ENCODE measurements at places on chromosomes 3 and 15.

DNA sequence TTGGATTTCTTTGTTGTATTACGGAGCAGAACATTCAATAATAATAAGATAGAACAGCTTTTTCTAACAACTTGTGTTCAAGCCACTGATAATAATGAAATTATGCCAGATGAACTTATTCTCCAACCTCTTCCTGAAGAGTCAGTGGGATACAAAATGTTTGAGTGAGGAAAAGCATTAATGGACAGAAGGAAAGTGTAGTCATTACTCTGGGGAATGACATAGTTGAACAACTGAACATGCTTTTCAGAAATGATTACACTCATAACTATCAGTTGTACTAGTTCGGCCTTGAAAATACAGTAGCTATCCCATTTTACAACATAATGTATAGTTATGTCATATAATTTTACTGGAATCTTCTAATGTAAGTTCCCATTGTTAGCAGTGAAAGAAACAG lies 55.9 kb downstream of the ALCAM start:
- no peak for DNase-seq

GRCh38 chr3:195023989-195024388 lies 247.0 kb downstream of the XXYLT1 start:
- no peak for DNase-seq

DNA sequence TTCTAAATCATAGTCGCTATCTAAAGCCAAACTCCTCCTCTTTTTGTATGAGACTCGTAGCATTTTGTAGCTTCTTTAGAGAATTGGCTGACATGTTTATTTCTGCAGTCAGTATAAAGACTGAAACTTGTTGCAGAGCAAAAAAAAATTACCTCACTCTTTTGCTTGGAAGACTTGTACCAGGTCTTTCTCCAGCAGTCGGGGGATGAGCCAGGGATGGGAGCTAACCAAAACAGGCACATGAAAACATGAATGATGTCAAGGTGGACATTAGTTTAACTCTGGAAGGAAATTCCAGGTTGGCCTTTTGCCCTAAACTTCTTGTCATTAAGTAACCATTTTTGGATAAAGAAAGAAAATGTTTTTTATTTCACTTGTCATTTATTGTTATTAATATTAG lies 47.0 kb upstream of the SCAANT1 start:
- no peak for DNase-seq

DNA sequence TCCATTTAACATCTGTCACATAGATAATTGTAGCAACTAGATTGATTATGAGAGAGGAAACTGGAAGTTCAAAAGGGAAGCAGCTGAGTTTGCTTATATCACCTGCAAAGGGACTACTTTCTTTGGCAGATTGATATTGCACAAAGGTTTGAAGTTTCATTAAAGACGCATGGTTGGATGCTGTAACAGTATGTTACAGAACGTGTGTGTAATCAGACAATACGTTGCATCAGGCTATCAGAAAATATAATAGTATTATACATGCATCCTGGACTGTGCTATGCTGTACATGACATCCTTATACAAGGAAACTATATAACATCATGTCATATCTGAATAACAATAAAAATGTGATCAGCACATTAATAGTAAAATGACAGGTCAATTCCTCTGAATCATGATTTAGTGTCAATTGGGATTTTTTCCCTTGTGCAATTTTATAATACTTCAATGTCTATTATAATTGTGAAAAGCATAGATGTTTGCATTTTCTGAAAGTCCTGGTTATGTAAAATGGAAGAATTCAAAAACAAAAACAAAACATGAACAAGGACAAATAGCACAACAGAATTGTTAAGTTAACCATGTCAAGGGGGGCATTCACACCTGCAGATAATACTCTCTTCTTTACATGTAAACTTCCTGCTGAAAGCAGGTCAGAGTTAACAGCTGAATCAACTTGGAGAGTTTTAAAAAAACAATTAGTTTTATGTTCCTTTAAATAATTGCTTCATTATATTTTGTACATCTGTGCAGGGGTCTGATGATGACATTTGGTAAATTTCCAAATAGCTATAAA lies 283.2 kb upstream of the KCNH8 start:
- DNase-seq, result no peak

- DNase-seq, result no peak
Measured at GRCh38 chr3:102378216-102378615, 56.6 kb upstream of the ZPLD1 start.

DNA sequence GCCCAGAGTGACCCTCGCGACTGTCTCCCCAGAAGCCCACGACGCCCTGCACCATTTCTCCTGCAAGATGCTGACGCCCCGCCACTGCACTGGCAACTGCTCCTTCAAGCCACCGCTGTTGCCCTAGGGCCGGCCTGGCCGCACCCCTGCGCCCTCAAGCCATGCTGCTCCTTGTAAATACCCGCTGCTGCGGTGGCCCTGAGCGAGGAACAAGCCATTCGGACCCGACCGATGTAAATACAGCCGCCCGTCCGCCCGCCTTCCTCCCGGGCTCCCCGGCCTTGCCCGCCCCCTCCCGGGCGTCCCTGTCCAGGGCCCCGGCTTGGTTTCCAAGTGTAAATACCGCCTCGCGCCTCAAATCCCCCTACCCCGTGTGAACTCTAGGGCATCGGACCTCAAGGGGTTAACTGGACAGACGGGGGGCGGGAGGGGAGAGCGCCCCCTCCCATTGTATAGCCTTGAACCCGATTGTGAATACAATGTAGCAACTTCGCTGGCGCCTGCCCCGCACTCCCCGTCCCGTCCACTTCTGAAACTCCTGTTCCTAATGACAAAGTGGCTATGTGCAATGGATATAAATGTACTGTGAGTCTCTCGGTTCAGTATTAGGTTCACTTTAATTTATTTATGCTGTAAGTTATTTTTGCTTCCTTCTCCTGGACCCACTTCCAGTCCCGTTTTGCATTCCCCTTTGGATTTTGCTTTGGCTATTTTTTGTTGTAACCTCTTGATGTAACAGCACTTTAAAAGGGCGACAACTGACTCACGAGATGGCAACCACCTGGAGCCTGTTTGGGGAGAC lies 5.9 kb downstream of the RNU6-1 start:
- DNase-seq, result no peak

- no peak for DNase-seq
Measured at GRCh38 chr15:36356466-36356865, 223.0 kb upstream of the CDIN1 start.

DNA sequence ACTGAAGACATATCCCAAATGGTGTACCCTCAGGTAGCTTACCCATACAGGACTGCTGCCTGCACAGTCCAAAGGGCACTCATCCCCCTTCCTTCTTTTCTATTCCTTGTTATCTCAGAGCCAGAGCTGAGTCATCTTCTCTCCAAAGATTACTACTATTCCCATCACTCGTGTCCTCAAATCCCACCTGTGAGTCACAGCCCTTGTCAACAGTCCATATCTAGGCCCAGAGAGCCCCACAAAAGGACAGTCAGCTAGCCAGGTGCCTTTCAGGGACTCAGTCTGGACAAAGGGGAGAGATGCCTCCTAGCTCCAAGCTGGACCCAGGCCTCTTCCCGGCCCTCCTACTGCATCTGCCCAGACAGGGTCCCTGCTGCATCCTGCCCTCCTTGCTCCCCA lies 11.0 kb downstream of the PARP16 start:
- no peak for DNase-seq

DNA sequence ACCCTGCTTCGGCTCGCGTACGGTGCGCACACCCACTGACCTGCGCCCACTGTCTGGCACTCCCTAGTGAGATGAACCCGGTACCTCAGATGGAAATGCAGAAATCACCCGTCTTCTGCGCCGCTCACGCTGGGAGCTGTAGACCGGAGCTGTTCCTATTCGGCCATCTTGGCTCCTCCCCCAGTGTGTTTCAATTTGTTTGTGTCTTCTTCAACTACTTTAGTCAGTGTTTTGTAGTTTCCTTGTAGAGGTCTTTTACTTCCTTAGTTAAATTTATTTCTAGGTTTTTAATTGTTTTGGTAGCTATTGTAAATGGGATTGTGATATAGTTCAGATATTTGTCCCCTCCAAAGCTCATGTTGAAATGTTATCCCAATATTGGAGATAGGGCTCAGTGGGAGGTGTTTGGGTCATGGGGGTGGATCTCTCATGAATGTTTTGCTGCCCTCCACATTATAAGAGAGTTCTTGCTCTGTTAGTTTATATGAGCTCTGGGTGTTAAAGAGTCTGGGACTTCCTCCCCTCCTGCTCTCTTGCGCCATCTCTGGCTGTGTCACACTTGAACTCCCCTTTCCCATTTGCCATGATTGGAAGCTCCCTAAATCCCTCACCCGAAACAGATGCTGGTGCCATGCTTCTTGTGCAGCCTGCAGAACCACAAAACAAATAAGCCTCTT lies 304.4 kb downstream of the DOCK3 start:
- no peak for DNase-seq

- DNase-seq, result peak; percentile 56
Measured at GRCh38 chr3:71064291-71064955, 519.1 kb downstream of the FOXP1 start.

DNA sequence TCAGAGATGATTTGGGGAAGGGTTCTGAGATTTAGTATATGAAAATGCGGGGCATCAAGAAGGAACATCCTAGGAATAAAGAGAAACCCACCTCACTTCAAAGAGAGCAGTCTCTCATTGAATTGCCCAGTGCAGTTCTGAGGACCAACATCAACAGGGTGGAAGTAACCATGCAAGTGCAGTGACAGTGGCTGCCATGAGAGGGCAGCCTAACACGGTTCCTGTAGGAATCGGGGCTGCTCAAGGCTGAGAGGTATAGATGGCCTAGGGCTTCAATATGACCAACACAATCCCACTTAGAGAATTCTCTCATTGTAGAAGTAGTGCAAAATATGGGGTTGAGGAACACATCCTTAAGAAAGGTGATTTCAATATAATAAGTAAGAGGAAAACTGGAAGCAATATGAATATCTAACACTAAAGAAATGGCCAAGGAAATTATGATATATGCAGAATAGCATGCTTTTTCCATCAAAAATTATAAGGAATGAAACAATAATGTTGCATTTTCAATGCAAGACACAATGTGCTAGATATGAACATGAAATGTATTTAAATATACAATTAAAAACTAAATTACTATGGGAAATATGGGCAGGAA lies 51.1 kb upstream of the ARRDC4 start:
- DNase-seq, result no peak

- DNase-seq, result no peak
Measured at GRCh38 chr3:197804511-197804910, 13.5 kb downstream of the LRCH3 start.

DNA sequence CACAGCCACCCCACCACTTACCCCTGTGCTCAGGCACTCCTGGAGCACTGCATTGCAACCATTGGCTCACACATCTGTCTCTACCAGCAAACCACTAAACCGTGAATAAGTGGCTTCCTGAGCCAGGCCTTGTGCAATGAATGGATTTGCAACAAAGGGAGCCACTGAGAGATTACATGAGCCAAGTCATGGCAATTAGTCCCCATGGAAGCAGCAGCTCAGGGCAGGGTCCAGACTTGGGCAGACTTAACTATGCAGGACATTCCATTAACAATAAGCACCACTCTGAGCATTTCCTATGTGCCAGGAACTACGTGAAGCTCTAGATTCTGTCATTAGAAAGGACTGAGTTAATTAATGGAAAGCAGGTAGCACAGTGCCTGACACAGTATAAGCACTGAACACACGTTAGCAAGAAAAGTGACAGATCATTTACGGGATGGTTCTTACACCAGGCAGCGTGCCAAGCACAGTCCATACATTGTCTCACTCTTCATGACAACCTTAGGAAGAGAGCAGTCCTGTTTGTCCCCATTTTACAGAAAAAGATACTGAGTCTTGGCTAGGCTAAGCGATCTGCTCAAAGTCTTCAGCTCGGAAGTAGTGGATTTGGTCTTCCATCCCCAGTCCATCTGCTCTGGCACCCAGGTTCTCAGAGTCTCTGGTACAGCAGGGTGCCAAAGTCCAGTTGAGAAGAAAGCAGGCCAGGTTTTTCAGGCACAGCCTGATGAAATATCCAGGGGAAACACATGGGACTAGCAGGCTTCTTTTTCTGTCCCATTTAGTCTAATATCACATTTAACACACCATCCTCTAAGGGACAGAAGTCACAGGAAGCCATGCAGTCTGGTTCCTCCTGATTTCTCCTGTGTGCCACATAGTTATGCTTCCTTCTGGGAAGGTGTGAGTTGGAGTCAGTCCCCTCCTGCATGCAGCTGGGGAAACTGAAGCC lies 44.1 kb downstream of the LIPC start:
- DNase-seq, result no peak

DNA sequence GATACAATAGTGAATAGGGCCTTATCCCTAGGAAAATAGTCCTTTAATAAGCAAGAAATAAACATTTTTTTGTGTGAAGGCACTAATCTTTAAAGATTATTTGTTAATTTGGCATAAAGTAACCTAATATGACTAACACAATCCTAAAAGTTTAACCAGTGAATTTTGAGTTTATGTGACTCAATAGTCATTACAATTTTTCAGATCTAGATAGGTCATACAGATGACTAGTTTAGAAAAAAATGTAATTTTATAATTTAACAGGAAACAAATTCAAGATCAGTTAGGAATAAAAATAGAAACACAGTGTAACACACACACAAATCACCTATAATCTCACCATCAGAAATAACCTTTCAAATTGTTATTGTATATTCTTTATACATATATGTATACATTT lies 620.7 kb upstream of the ALCAM start:
- DNase-seq, result no peak

GRCh38 chr3:100105501-100105900 lies 8.8 kb downstream of the FILIP1L start:
- no peak for DNase-seq

DNA sequence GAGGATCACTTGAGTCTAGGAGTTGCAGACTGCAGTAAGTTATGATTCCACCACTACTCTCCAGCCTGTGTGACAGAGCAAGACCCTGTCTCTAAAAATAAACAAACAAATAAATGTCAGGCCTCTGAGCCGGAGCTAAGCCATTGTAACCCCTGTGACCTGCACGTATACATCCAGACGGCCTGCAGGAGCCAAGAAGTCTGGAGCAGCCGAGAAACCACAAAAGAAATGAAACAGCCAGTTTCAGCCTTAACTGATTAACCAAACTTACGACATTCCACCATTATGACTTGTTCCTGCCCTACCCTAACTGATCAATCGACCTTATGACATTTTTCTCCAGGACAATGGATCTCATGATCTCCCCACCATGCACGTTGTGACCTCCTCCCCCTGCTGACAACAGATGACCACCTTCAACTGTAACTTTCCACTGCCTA lies 32.5 kb upstream of the ZKSCAN7 start:
- no peak for DNase-seq

DNA sequence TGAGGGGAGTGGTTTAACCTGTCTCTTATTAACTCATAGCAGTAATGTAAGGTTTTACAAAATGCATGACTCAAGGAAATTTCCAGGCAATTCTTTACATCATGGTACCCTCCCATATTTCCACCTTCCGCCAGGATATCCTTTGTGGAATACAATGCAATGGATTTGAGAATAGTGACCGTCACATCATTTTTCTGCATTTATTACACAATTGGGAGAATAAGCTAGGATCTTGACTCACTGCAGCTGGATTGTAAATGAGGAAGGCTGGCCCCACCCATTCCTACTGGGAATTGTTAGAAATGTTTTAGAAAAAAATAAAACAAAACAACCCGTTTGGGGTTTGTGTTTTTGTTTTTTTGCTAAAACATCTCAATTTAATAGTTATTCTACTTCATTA lies 97.4 kb downstream of the IMPG2 start:
- DNase-seq, result no peak
